SIG-M5 (cell line): ENCODE measurements at places on chromosomes 16 and 17.

- no peak for DNase-seq
Measured at GRCh38 chr17:40124279-40125141, 2.7 kb downstream of the MSL1 start.

DNA sequence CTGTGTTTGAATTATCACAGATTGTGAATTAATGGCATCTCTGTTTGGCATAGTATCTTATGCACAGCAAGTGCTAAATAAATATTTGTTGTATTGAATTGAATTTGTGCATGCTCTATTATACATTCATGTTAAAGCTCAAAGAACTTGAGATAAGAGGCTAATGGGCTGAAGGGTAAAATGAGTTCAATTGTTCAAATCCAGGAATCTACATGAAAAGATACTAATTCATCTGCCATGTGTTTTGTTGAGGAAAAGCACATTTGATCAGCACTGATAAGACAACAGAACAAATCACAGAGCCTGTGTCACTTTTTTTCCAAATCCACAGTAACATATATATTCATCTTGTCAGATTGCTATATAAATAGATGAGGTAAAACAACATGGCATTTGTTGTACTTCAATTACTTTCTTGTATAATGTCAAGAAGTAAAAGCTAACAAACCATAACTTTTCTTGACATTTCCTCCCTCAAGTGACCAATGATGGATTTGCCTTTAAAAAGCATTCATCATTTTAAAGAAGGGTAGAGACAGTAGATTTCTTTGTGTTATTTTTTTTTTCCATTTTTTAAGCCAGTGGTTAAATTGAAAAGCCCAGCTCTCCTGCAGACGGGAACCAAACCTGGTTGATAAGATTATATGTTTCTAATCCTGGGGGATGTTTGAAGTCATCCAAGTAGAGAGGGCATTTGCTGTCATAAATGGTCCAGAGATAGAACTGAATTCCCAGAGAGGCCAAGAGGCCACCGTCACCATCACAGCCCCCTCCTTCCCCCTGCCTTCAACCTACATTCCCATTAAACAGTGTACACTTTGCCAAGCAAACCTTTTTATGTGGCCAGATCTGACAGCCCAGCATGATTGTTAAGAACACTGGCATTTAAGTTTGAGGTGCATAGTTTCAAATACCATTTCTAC is 123.0 kb downstream of the CHD9NB start:
- DNase-seq: no peak

DNA sequence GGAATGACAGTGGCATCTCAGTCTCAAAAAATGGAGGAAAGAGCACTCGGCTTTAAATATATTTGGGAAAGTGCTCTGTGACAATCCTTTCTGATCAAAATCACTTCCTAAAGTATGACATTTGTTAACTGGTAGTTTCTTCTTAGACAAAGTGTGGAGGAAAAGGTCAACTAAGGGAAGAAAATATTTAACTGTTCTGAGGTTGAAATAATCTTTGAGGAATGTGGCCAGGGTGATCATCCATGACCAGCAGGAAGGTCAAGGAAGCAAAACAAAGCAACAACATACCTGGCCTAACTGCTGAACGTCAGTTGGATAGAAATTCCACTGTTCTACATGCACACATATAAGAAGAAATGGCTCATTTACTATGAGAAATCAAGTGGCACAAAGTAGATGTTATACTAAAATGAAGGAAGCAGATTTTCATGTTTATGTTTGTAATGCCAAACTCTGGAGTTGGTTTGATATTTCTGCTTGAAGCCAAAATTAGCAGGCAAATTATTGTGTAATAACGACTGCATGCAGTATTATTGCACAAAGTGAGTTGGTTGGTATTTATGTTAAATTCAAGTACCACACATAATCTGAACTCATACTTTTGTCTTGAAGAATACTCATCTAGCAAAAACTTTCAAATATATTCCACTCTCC is 87.3 kb upstream of the CORO6 start:
- DNase-seq: no peak

- no peak for DNase-seq
Measured at GRCh38 chr17:43219746-43220380, 8.2 kb downstream of the TMEM106A start.

DNA sequence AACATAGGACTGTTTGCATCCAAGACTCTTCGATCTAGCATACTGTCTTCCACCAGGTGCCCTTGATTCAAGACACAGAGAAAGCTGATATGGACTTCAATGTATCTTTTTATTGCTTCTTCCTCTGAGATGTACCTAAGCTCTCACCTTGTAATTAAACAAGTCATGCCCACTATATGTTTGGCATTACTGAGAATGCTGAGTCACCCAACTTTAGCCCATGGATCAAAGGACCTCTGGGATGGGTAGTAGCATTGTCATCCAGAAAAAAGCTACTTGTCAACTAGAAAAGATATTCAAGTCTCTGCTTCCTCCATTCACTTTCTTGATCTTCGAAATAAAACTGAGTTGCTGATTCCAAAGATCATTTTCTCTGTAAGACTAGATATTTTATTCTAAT is 37.8 kb downstream of the CDH8 start:
- no peak for DNase-seq

DNA sequence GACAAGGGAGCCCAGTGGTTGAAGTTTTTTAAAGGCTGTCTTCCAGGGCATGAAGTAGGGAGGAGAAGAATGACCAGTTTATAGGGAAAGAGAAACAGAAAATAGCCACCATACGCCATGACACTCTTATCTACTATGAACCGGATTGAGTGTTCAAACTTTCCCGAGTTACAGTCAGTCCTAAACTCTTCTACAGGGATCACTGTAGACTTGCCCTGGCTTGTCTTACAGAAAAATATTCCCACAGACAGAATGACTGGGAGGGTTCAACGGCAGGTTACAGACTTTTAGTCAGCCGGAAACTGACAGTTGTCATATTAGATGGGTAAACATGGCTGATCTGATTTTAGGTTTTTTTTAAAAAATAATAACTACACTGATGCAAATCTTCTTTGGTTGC is 662.5 kb upstream of the SOX9 start:
- DNase-seq: no peak

GRCh38 chr16:16029431-16030011 is 80.1 kb downstream of the ABCC1 start:
- DNase-seq: no peak

- no peak for DNase-seq
Measured at GRCh38 chr16:23216658-23217246, 34.2 kb downstream of the SCNN1G start.

- no peak for DNase-seq
Measured at GRCh38 chr17:81277421-81277820, 17.7 kb downstream of the SLC38A10 start.

DNA sequence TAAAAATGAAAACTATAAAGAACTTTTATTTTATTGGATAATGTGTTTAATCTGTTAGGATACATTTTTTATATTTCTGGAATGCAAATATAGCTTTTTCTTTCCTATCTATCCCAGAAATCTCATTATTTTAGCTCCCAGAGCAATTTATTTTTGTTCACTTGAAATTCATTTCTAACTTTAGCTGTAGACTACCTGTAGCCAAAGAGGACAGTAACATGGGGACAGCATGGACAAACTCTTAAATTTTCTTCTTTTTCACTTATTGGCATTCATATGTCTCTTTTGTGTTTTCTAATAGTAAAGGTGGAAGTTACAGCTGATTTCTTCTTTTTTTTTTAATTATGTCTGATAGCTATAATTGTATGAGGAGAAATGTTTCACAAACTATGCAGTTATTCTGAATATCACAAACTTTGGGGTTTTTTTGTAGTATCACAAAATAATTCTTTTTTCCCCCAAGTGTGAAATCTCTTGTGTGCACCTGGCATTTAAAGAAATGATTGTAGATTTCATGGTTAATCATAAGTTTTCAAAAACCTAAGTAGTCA is 55.4 kb downstream of the VMP1 start:
- DNase-seq: no peak

DNA sequence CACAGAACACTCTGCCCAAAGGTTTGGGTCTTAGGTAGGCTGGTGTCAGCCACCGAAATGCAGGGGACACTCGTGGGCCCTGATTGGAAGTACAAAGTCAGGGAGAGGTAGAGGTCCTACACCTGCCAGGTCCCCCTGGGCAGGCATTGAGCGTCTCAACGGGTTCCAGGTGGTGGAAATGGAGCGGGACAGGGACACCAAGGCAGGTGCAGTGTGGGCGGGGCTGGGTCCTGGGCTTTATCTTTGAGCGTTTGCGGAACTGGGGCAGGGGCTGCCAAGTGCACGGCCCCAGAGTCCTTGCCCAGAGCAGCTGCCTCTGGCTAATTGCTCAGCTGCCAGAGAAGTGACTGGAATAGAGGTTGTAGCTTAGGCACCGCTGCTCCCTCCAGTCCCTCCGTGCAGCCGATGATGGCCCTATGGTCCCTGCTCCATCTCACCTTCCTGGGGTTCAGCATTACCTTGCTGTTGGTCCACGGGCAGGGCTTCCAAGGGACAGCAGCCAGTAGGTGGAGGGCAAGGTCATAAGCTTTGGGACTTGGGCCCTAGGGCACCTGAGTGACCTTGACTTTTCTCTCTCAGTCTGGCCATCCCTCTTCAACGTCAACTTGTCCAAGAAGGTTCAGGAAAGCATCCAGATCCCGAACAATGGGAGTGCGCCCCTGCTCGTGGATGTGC is at the start of gene ZACN:
ZACN (plus strand) TSS at position 323 of the 675 bp plus-strand sequence; CDS start at position 406, 83 bp downstream.
- DNase-seq: no peak

GRCh38 chr17:4785311-4786105 is 656 bp downstream of the VMO1 start:
- DNase-seq: no peak

DNA sequence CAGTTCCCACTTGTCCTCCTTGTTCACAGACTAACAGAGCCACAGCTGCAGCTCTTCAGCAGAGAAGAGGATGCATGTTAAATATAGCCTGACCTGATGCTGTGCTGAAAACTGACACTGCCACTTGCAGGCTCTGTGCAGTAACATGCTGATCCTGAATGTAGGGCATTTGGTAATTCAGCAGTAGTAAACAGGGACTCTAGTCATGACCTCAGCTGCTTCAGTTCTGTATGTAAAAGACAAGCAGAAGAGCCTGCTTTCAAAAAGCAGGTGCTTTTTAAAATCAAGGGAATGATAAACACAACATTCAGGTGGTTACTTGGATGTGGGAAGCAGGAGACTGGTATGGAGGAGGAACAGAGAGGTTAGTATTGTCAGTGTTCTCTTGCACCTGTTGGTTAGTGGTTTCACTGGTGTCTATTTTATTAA is 33.8 kb downstream of the ESRP2 start:
- DNase-seq: no peak

DNA sequence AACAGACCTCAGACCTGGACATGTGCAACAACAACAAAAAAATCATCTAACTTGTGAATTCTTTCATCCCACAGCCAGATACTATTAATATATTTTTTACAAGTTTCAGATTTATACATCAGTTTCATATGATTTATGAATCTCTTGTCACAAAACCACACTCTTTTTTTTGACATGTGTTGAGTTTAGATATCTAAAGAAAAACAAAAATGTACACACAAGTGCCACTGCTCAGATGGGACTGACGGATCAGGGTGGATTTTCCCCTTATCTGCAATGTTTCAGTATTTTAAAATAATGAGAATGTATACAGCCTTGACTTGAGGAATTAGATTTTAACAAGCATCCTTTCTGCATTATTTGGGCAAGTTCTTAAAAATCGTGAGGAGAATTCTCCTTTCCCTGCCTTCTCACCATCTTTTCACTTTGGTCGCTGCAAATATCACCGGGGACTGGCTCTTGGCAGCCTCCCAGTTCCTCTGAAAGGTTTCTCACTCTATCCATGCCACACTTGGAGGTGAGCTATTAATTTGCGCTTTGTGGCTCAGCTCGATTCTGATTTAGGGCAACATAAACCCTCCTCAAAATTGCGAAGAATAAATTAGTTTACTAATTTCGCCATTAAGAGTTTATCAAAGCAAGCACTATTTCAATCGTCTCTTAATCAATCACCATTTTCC is 225.7 kb downstream of the XYLT1 start:
- DNase-seq: no peak

GRCh38 chr16:85390511-85391174 is 222.5 kb upstream of the GSE1 start:
- no peak for DNase-seq

- DNase-seq: no peak
Measured at GRCh38 chr17:61724777-61725176, 133.8 kb upstream of the NACA2 start.

DNA sequence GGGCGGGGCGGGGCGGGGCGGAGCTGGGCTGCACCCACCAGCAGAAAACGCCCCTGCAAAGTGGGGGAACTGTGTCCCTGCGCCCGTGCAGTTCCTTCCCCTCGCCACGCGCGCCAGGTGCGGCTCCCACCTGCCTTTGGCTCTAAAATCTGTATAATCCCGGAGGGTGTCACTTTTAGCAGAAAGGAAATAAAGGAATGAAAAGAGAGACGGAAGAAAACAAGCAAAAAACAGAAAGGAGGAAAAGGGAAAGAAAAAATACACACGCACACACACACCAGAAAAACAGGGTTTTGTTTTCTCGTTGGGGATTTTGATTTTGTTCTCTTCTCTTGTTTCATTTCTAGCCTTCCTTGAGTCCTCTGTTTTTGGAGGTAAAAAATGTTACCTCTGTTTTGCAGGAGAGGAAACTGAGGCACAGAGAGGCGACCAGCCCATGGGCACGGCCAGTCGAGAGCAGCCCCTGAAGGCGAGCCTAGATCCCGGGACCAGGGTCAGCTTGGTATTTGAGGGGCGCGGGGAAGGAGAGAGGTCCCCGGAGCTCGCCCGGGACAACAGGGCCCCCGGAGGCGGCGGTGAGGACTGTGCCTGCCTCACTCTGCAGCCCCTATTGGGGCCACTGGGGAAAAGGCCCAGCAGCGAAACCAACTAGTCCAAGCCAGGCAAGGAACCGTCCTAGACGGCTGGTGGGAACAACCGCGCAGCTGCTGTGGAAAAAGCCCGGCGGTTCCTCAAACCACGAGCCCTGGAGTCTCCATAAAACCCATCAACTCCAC is 594 bp upstream of the CARHSP1 start:
- DNase-seq: no peak

DNA sequence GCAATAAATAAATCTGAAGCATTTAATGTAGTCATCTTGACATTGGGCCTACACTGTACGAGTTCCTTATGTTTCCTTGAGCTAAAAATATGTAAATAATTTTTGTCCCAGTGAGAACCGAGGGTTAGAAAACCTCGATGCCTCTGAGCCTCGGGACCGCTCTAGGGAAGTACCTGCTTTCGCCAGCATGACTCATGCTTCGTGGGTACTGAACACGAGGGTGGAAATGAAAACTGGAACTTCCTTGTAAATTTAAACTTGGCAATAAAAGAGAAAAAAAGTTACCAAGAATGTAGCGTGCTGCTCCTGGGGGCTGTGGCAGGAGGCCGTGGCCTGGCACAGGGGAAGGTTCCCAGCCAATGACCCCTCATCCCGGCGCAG is 74.1 kb downstream of the SOCS1 start:
- DNase-seq: no peak

- no peak for DNase-seq
Measured at GRCh38 chr17:62216847-62217246, 151.8 kb upstream of the MED13 start.

DNA sequence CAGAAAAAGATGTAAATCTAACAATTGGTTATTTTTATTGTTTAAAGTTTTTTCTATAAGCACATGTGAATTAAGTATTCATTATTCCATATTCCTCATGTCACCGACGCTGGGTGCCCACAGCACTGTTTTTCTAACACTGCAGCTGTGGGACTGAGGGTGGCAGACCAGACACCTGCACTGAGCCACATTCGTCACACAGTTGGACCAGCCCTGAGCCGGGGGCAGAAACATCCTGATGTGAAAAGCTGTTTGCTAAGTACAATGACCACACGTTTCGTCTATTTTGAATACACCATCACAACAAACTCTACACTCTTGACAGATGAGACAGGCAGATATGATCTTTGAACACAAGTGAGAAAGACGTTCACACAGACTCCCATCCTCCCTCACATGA is 749.5 kb downstream of the KCNJ18 start:
- DNase-seq: no peak
